GM04504 (cell line): ENCODE measurements at places on chromosomes 11 and 22.

DNA sequence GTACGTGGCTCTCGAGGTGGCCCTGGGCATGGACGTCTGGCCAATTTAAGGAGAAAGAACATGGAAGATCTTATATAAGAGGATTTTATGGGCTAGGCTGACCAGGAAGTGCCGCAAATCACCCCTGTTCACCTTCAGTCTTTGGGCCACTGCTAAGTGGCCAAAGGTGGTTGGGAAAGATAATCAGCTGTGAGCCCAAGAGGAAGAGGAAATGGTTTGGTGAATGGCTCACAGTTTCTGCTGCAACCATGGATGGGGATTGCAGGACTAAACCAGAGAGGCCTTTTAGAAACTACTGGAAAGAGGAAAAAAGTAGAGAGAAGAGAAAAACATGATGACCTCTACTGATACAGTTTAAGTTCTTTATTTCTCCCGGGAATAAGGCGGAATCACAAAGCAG is 96.0 kb upstream of the ARHGAP20 start:
- no peak for DNase-seq

- DNase-seq = no peak
Measured at GRCh38 chr11:911031-911889, 650 bp upstream of the CHID1 start.

DNA sequence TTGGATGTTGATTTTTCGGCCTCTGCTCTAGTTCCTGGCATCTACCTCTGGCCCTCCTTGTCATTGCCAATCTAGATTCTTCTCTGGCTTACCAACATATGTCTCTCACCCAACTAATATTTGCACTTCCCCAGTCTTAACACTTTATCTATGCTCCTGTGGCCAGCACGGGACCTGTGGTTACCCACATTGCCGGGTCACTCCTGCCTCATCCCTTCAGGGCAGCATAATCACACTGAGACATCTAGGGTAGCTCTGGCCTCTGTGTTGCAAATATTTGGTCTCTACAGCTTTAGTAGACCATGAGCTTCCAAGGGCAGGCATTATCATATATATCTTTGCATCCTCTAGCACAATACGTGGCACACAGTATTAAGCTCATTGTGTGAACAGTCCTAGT is 182.0 kb upstream of the ARHGAP20 start:
- DNase-seq = no peak

- no peak for DNase-seq
Measured at GRCh38 chr11:76678321-76678720, 7.8 kb upstream of the LRRC32 start.

- no peak for DNase-seq
Measured at GRCh38 chr11:114084414-114084813, 24.9 kb downstream of the ZBTB16 start.

DNA sequence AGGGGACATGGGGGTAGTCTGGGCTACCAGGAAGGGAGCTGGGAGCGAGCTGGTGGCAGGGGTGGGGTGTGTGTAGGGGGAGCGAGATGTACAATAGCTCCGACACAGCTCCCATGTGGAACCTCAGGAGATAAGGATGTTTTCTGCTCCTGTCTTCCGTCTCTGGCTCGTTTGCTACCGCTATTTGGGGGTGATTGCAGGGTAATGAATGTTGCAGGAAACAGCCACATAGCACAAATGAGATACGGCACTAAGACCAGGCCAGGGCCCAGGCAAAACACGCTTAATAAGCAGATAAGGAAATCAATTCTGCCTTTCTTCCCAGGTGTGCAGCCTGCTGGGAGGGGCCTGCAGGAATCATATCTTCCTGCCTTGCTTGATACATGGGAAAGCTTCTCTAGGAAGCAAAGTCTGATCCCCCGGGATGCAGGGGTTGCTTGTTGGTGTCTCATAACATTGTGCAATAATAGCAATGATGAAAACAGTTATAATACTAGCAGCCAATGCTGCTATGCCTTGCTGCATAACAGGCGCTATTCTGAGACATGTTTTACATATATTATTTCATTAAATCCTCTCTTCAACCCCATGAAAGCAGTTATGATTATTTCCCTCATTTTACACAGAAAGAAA is 158.7 kb downstream of the ST3GAL4 start:
- DNase-seq = no peak

- DNase-seq = no peak
Measured at GRCh38 chr11:107457205-107457557, 444 bp downstream of the CWF19L2 start.

- no peak for DNase-seq
Measured at GRCh38 chr22:19397734-19398104, 33.8 kb downstream of the HIRA start.

GRCh38 chr22:29630987-29631386 is 27.6 kb downstream of the NF2 start:
- DNase-seq = no peak

- no peak for DNase-seq
Measured at GRCh38 chr22:41127451-41127850, 35.1 kb downstream of the EP300 start.

DNA sequence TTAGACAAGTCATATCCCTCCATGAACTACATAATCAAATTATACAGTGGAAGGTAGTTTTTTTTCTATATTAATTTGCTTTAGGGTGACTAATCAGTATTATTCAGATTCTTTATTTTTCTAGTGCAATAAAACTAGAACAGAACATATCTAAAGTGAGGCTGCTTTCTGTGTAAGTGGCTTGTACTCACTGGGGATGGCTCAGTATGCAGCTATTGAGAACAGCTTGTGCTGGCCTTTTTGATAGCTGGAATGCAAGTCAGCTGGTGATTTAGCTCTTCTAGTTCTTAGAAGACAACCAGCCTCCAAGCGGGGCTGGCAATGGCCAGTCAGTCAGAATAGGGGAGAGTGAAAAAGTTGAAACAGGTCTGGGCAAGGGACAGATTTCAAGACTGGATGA is 119.4 kb downstream of the BLID start:
- DNase-seq = no peak

GRCh38 chr11:98115873-98116272 is 904.9 kb upstream of the CNTN5 start:
- DNase-seq = no peak

GRCh38 chr22:17777005-17777716 is 2.9 kb upstream of the BID start:
- no peak for DNase-seq

GRCh38 chr11:36775756-36776155 is 177.7 kb upstream of the RAG2 start:
- no peak for DNase-seq

DNA sequence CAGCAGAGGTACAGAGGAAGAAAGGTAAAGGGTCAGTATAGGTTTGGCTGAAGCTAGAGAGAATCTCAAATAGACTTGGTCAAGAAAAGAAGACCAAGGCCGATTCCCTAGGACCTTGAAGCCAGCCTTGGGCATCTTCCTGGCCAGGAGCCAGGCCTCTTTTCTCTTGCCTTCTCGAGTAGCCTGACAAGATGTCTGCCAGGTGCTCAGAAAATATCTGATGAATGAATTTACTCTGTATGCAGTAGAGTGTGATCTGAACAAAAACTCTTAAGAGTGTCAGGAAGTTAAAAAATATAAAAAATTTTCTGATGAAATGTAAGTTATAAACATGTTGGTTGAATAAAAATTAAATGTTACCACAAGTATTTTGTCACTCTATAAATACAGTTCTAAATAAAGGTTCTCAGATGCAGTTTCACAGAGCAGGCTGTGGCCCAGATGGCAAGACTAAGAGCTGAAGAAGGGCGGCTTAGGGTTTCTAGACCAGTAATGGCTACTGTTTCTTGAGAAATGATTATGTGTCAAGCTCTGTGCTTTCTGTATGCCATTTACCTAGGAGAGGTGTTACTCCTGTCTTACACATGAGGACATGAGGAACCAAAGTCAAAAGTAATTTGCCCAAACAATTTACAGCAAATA is 98.1 kb downstream of the ATXN10 start:
- DNase-seq = peak; percentile 39
